Caudate nucleus (tissue), 63 donors: ENCODE measurements at places on chromosomes 2 and 18.

GRCh38 chr2:70049255-70049654, 38.0 kb upstream of the PCBP1 start:
- DNase-seq, result no peak

DNA sequence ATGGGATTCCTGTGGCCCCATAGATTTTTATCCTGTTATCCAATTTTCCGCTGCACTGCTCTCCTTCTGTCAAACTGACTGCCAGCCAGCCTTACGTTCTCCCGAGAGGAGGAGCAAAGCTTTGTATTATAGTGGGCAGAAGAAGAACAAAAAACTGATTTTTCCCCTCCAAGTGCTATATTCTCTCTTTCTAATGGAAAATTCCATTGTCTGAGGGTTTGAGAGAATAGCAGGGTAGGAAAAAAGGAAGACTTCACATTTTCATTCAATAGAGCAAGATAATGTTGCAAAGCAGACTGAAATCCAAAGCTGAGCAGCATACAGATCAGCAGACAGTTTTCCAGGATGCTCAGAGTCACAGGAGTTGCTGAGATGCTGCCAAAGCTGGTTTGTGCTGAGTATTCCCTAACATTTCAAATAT, 238.0 kb downstream of the UBE2E3 start:
- DNase-seq, result no peak

GRCh38 chr2:62264186-62264585, 68.3 kb downstream of the B3GNT2 start:
- no peak for DNase-seq

DNA sequence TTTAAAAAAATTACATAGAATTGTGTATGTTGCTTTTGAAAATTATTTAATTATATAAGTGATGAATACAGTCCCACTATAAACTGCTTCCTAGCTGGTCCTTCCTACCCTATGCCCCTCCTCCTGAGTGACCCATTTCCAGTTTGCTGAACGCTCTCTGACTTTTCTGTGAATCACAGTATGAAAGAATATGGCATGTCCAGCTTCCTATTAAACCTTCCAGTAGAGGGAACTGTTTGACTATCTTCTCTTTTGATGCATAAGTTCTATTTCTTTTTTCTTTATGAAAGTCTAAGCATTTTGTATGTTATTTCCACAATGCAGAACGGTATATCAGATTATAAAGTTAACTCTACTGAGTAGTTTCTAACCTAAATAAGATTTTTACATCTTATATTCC, 41.3 kb downstream of the PSMG2 start:
- DNase-seq, result no peak

- no peak for DNase-seq
Observed at GRCh38 chr18:76679945-76680344, 142.4 kb upstream of the ZNF236 start.

DNA sequence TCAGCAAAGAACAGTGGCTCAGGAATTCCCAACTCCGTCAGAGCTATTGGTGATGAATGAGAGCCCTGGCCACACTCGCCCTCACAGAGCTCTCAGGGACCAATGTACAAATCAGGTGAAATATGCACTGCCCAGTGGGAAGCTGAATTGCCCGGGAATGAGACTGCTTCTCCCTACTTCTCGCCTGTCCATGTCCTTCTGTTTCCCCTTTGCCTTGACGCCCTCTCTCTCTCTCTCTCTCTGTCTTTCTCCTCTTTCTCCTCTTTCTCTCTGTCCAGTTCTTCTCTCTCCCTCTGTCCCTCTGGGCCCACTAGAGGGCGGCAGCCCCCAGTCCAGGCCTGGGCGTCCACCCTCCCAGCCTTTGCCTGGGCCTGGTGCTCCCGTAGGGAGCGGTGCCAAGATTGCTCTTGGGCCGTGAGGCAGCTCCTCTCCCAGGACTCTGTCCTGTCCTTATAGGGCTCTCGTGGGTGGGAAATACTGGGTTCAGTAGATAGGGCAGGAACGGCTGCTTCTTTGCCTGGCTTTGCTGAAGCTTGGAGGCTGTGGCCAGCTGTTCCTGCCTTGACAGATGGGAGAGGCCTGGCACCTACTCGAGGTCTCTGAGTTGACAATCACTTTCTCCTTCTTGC, 28.4 kb upstream of the PUM2 start:
- peak; percentile 33 for DNase-seq

GRCh38 chr2:233354971-233355574, 779 bp downstream of the DGKD start:
- no peak for DNase-seq

DNA sequence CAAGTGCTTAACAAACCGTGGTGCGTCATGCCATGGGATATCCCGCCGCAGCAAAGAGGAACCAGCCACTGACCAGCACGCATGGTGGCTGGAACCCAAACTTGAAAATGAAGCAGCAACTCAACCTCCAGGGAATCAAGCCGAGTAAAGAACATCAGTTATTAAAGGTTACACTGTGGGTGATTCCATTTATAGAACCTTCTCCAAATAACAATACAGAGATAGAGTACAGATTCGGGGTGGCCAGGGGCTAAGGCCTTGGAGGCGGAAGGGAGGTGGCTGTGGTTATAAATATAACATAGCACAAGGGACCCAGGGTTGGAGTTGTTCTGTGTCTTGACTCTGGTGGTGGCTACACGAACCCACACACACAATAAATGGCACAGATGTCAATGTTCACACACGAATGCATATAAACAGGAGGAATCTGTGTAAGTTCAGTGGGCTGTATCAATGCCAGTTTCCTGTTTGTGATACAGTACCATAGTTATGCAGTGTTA, 123.1 kb downstream of the EIPR1 start:
- DNase-seq, result no peak

DNA sequence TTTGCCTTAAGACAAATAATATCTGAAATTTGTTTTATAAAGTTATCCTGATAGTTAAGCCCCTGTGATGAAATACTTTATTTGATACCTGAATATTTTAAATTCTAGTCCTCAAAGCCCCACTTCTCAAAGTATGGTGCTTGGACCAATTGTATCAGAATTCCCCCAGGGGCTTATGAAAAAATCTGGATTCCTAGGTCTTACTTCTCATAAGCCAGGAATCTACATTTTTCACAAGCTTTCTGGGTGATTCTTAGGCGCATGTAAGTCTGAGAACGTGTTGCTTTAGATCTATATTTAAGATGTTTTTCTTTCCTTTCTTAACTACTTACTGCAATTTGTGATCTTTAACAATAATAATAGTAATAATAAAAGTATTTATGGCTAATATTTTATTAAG, 53.1 kb downstream of the MYO1B start:
- no peak for DNase-seq

- DNase-seq, result no peak
Observed at GRCh38 chr2:172039011-172039704, 39.4 kb downstream of the METAP1D start.

- DNase-seq, result no peak
Observed at GRCh38 chr2:229243890-229244560, 27.1 kb downstream of the PID1 start.
